ENCODE measurements at places on chromosomes 1 and 21.

GRCh38 chr1:1777583-1777899 is 729 bp downstream of the NADK start:
- DNase-seq: peak; percentile 35

DNA sequence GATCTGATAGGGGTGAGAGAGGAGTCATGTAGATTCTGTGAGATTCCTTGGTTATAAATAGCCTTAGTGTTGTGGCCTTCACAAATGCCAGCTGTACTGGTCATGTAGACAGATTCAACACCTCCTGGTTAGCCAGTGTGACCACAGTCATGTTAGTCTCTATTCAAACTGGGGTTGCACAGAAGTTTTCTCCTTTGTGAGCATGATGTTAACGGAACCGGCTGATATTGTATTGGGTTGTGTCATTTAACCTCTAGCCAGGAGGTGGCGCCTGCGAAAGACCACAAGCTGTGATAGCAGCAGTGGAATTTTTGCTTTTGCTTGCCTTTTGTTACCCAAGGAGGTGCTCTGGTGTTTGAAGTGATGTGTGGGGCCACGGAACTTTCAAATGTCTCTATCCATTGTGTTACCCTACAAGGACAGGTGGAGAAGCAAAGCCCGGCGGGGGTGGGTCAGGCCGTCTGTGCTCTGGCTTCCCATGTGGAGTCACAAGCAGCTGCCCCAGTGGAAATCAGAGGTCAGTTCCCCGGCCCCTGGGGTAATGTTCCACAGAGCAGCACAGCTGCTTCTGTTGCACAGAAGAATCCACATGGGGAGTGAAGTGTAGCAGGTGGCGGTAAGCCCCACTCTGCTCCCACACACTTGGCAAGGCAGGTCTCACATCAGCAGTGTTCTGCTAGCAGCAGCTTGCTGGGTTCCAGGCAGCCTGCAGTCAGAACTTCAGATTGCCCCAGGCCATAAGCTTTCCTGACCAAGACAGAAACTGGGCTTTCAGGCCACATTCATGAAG is 112.6 kb downstream of the ADAMTS1 start:
- peak; percentile 32 for DNase-seq

DNA sequence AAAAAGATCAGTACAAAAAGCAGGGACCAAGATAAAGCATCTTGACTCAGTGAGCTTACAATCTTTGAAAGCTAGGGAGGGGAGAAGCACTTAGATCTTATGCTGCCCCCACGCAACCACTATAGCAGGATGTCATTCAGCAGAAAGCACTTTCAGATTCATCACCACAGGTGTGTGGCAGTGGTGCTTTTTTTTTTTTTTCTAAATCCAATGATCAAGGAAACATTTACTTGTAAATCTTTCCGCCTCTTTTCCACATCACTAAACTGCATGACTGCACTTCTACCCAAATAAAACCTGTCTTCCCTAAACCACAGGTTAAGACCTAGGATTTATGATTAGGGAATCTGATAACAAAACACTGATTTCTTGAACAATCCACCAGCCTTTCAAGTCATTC is 154.8 kb downstream of the SLC45A1 start:
- DNase-seq: no peak

- no peak for DNase-seq
Observed at GRCh38 chr1:203549309-203549708, 55.4 kb downstream of the OPTC start.

- peak; percentile 87 for DNase-seq
Observed at GRCh38 chr1:247390116-247390791, 25.7 kb upstream of the NLRP3 start.

DNA sequence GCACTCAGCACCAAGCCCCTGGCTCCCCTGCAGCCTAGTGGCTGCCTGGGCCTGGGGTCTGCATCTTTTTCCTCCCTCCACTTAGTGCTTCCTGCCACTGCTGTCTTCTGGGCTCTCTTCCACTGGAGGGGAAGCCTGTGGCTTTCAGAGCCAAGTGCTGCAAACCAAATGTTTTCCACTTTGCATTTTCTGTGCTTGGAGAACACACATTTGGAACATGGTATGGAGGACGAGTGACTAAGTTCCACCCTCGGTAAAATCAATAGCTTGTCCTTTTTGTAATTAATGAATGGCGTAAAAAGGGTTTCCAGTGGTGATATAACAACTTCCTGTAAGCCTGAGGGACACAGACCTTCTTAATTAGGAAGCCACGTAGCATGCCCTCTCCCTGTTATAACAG is 10.1 kb upstream of the GPR153 start:
- no peak for DNase-seq

- DNase-seq: no peak
Observed at GRCh38 chr1:233843525-233844204, 60.8 kb upstream of the SLC35F3 start.

DNA sequence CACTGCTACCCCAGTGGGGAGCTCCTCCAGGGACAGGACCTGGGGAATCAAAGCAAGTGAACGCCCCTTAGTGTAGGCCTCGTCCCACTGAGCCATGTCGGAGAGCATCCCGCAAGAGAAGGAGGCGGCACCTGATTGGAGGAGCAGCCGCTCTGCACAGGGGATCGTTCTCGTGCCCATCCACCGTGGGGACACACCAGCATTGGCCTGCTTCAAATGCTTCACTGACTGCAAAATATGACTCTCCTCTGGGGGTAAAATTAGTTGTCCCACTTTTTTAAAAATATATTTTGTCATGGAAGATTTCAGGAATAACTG is 111.0 kb downstream of the PDE9A start:
- no peak for DNase-seq

- no peak for DNase-seq
Observed at GRCh38 chr1:110466646-110467280, 15.8 kb downstream of the PROK1 start.

DNA sequence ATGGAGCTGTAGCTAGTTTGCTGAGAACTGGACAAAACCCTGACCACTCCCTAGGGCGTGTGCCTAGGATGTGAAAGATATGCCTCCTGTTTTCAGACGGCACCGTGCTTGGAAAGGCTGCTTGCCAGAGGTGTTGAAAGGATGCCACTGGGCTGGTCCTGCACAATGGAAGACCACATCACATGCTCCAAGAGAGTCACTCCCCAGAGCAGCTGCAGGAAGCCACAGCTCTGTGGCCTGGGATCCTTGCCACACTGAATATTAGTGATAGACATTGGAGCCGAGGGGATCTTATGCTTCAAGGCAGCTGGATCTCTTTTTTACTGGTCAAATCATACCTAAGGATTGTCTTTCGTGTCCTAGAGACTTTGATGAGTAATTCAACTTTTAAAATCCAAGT is 6.6 kb upstream of the APP start:
- DNase-seq: no peak

DNA sequence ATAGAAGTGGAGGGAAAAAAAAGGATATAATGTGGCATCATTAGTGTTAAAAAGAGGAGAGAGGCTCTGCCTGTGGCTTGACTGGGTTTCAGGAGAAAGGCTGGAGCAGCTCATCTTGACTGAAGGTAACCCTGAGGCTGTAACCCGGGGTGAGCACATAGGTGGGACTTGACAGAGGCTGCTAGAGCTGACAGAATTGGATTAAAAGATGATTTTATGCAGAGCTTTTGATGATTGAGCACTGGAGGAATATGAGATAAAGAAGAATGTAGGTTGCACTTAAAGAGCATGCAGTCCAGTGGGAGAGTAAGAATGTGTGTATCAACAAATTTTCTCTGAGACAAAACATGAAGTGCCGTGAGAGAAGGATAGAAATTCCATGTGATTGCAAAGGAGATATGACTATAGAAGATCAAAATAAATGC is 17.3 kb downstream of the LAMC1 start:
- DNase-seq: no peak

DNA sequence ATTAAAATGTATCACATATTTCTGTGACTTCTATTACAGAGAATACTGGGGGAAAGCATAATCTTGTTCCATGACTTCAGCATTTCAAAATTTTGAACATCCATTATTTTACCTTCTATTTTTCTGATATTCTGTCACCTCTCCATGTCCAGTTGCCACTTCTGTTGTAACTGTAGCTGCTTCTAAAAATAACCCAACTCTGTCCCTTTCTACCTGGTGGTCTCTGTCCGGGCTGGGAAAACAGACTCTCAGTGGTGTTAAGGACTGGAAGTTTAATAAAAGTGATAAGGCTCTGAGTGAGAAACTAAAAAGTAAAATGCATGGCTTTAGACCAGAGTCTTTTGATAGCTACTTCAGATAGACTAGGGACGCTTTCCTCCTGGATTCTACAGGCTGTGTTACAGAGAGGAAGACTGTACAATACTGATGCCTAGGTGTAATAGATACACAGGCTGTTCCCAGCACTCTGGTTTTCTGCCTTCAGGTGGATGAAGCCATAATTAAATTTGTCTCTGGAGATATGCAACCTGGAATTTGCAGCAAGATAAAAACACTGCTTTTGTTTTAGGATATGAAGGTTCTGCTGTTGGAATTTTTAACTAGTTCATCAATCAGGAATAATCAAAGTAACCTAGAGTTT is 42.1 kb upstream of the SEC16B start:
- no peak for DNase-seq

DNA sequence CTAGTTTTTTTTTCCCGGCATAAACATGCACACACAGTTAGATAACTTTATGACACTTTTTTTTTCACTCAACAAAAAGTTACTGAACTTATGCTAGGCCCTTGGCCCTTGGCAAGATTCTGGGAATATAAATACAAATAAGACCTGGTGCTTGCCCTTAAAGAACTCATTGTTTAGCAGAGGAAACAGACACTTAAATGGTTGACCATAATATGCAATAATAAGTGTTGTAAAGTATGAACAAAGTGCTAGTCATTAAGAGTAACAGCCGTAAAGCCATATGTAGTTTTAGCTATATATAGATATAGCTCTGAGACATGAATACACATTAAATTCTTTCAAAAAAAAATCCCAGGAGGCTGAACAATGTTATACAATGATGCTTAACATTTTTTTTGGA is 198.3 kb downstream of the CYYR1 start:
- DNase-seq: no peak
